ENCODE measurements at places on chromosomes 3 and 15. TPM values are rescaled to one million over a fixed set of nuclear protein-coding genes. Genes with fewer than 3 reads are reported as not detected.

Gene SLCO2A1
- 0.49 TPM for total RNA-seq

Gene FAM107A
- not detected for total RNA-seq

DNA sequence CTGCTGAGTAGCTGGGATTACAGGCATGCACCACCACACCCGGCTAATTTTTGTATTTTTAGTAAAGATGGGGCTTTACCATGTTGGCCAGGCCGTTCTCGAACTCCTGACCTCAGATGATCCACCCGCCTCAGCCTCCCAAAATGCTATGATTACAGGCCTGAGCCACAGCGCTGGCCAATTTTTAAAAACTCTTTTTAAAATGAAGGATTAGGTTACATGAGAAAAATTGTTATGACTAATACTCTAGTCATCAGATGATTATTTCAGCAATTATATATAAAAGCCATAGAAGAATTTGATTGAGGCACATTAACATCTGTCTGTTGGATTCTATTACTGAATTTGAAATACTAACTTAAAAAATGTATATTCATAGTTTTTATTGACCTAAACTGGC, 134.1 kb upstream of the MNS1 start:
- peak; percentile 3 for DNase-seq

- no peak for DNase-seq
Observed at GRCh38 chr3:95752199-95752598, 1062.2 kb upstream of the EPHA6 start.

Measured in cardiac muscle cell (in vitro differentiated cells and primary cell).